ENCODE measurements at places on chromosomes 5 and 9. TPM values are rescaled to one million over a fixed set of nuclear protein-coding genes. Genes with fewer than 3 reads are reported as not detected.
A peak's percentile ranks its signal among the peaks of the same experiment; 100 is the strongest.

DNA sequence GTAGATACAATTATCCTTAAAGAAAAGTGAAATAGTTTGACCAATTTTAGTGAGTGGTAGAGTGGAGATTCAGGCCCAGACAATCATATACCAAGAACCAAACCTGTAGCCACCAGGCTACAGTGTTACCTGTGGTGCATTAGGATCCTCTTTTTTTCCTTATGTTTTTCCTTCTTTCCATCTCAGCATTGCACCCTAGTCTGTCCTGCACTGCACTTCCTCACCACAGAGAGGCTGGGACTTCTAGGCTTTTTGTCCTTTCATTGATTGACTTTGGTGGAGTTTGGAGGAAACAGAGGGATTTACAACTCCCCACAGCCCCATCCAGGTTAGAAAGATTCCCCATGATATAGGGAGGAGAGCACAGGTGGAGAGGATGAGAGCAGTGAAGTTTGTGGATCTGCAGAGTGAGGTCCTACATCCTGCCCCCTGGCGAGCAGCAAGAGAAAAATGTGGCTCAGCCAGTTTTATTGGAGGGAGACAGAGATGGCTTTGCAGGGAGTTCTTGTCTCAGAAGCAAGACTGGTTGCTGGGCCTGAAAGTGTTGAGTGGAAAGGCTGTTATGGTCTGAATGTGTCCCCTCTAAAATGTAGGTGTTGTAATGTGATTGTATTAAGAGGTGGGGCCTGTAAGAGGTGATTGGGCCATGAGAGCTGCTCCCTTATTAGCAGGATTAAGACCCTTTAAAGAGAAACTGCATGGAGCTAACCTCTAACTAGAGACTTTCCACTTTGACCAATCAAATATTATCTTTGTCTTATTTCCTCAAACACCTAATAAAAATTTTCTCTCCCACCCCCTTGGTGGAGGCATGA lies 36.2 kb downstream of the KIF4B start:
- DNase-seq, result no peak

GRCh38 chr9:4678679-4679267 lies 596 bp upstream of the CDC37L1 start:
- no peak for DNase-seq

DNA sequence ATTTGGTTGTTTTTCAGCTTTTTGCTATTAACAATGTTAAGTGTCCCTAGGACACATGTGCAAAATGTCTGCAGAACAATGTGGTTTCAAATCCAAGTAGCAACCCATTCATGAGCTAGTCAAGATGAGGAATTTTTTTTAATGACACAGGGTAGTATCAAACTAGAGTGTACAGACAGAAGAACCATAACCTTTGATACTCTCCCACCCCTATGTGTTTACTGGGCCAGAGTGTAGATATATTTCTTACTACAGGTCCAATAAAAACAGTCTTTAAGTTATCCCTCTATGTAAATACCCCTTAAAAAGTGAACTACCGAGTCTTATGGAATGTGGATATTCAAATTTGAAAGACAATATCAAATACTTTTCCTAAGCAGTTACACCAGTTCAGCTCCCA lies 45.6 kb downstream of the AUH start:
- no peak for DNase-seq

GRCh38 chr9:26939955-26940711 lies 6.9 kb downstream of the PLAA start:
- no peak for DNase-seq

TAF7 gene
- 56.6 TPM for total RNA-seq

GRCh38 chr9:94767331-94768072 lies 41.0 kb downstream of the AOPEP start:
- no peak for DNase-seq

GRCh38 chr9:111825468-111826145 lies 30.9 kb upstream of the SHOC1 start:
- DNase-seq, result no peak

- peak; percentile 76 for DNase-seq
These were observed 93.4 kb downstream of the SIL1 start for GRCh38 chr5:139104577-139105276.

CHD1 gene
- 53.5 TPM for total RNA-seq

HSPB3 gene
- 0.68 TPM for total RNA-seq

DNA sequence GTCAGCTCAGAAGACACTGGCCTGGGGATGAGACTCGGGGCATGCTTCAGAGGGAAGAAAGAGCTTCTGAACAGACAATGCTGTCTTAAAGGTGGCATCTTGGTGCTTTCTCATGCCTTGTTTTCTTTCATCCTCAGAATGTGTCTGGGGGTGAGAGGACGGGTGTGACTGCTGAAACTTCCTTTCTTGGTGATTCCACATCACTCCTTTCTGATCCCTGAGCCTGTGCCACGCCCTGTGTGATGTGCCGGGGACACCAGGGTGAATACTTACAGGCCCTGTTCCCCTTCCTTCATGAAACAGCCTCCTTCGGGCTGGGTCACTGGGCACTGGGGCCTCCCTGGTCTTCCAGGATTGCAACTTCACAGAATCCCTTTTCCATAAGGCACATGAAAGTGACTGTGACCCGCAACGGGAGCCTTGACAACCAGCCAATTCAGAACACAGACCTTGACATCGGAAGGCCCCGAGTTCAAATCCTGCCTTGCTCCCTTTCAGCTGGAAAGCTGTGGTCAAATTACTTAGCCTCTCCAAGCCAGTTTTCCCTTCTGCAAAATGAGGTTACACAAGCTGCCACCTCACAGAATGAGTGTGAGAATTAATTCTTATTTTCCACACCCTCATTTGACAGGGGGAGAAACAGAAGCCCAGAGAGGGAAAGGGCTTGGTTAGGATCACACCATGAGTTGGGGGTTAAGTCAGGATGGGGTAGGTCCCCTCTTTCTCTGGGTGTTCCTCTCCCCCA lies 44.1 kb upstream of the IL17B start:
- DNase-seq, result no peak

SLC1A3 gene
- 33.4 TPM for total RNA-seq

- DNase-seq, result no peak
These were observed 150.9 kb downstream of the OSTF1 start for GRCh38 chr9:75239176-75239575.

PCAT7 gene
- 0.94 TPM for total RNA-seq

DNA sequence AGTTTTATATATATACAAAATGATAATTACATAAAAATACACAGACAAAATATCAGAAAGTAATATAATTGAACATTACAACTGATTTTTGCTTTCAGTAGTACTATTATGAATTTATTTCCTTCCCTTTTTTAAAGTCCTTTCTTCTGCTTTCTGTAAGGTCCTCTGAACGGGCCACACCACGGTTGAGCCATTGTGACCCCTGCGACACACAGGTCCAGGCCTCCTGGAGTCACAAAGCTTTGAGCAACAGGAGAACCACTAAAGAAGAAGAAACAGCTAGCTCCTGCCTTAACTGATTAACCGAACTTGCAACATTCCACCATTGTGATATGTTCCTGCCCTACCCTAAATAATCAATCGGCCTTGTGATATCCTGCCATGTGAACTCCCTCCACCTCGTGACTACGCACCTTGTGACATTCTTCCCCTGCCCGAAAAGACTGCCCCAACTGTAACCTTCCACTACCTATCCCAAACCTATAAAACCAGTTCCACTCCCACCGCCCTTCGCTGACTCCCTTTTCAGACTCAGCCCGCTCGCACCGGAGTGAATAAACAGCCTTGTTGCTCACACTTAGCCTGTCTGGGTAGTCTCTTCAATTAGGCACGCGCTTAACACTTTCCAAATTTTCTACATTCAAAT lies 375.0 kb upstream of the RFX3 start:
- no peak for DNase-seq

- DNase-seq, result no peak
These were observed 321.0 kb upstream of the TRPC7 start for GRCh38 chr5:136686192-136686872.

DNA sequence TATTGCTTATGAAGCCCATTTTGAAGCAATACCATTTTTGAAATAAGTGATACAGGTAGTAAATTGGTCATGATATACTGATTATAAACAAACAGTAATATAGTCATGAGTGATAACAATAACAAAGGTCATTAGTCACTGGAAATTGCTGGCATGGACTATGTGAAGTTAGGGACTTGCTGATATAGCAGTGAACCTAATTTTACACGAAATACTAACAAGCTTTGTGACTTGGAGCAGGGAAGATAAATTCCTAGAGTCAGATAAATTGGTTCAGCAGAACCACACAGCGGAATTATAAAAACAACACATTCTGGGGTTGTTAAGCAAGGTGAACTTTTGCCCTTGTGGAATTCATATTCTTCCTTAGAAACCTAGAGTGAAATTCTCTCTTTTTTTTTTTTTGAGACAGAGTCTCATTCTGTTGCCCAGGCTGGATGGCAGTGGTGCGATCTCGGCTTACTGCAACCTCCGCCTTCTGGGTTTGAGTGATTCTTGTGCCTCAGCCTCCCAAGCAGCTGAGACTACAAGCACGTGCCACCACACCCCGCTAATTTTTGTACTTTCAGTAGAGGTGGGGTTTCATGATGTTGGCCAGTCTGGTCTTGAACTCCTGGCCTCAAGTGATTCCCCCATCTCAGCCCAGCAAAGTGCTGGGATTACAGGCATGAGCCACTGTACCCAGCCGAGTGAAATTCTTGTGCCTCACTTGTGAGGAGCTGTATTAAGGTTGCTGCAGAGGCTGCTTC lies 6.0 kb downstream of the UGCG start:
- DNase-seq, result no peak

WDR38 gene
- total RNA-seq, result not detected

- DNase-seq, result no peak
These were observed 56.7 kb upstream of the FOXB2 start for GRCh38 chr9:76962732-76963131.

GRCh38 chr5:65100911-65101631 lies 332.3 kb downstream of the CWC27 start:
- DNase-seq, result peak; percentile 61

GRCh38 chr9:77714077-77714549 lies 66.0 kb upstream of the GNA14 start:
- no peak for DNase-seq

GRCh38 chr9:68842568-68842967 lies 137.5 kb downstream of the PIP5K1B start:
- DNase-seq, result no peak

C9orf153 gene
- total RNA-seq, result 0.36 TPM

DNA sequence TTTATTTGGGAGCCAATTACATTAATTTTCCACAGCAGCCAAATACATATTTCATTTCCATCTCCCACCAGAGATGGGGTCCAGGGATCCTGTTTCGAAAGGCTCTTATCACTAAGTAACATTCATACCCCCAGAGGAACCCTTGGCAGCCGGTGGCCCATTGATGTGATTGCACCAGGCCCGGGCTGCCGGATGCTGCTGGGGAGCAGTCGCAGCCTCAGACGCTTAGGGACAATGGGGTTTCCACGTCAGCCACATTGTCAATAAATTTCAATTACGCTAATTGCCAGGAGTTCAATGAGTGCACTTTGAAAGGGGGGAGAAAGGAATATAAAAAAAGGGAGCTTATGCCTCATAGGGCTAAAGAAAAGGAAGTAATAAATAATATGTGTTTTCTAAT lies 478.8 kb upstream of the ADAMTS16 start:
- DNase-seq, result no peak

SPINK13 gene
- not detected for total RNA-seq
